ENCODE measurements at places on chromosomes 11 and 22.

DNA sequence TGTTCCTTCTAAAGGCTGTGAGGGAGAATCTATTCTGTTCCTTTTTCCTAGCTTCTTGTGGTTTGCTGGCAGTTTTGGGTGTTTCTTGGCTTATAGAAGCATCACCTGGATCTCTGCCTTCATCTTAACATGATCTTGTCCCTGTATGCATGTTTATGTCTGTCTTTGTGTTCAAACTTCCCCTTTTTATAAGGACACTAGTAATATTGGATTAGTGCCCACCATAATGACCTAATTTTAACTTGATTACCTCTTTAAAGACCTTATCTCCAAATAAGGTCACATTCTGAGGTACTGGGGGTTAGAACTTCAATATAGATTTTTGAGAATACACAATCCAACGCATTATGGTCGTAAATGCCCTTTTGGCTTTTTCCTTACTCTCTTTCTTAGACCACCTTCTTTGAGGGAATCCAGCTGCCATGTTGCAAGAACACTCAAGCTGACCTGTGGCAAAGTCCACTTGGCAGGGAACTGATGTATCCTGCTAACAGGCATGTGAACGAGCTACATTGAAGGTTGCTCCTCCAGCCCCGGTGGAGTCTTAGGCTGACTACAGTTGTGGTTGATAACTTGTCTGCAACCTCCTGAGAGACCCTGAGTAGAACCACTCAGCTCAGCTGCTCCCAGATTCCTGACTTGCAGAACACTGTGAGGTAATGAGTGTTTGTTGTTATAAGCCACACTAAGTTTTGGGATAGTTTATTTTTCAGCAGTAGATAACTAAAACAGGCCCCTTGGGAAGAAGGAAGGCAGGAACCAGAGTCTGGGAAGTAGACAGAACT lies 127.1 kb upstream of the OR9Q1 start:
- no peak for DNase-seq

DNA sequence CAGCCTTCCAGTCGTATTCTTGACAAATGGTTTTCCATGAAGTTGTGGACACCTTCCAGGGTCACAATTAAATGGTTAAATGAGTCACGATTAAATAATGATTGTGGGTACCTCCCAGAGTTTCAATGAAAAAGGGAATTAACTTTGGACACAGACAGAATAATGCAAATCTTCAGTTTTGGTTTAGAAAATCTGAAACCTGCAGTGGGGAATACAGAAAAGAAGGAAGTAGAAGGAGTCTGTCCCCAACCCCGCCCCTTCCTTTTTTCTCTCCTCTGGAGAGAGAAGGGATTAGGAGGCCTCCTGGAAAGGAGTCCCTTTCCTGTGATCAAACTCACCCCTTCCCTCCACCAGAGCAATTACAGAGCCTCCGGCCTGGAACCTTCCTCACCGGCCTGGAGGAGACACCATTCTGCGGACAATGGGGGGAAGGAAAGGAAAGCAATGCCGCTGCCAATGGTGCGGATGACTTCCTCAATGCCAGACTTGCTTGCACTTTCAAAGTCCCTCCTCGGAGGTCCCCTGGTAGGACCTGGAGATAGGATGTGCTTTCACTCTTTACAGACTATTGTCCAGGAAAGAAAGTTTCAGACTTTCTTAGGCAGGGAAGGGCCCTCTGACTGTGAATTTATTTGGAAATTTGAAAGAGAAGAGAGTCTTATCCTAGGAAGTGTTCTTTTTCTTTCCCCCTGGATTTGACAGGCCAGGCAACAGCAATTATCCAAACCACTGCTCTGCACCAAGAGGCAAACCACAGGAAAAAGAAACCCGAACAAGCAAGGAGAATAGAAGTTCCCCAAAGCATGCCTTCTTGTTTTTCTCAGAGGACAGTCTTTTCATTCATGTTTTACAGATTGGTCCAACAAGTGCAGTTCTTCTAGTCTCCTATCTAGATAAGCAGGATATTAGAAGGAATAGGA lies 86.8 kb downstream of the PTPRJ start:
- DNase-seq, result no peak

DNA sequence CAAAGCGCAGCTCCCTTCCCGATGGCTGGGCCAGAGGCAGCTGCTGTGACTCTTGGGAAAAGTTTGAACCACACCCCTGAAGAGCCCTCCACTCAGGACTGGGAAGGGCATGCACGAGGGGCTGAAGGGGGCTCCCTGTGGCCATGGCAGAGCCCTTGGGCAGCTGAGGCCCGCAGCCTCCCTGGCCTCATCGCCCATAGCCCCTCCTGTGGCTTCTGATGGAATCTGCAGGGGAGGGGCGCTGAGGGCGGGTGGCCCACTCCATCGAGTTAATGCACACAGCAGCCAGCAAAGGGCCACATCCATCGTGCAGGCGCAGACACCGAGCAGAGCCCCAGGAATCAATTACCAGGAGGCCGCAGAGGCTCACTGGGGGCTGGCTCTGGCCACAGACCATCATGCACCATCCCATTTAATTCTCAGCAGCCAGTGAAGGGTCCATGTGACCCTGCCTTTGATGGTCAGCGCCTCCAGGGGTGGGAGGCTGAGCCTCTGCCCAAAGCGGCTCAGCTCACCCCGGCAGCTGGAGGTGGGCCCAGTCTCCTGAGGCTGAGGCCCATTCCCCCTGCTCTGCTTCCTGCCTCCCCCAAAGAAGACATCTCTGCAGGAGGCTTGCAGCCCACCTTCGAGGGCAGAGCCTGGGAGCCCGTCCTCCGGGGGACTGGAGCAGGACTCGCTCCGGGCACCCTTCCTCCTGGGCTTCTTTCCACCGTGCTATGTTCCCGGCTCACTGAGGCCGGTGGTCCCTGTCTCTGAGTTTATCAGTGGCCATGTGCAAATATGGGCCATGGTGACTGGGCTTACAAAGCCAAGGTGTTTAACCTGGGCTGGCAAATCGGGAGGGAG lies 1410.2 kb downstream of the BRD1 start:
- no peak for DNase-seq

DNA sequence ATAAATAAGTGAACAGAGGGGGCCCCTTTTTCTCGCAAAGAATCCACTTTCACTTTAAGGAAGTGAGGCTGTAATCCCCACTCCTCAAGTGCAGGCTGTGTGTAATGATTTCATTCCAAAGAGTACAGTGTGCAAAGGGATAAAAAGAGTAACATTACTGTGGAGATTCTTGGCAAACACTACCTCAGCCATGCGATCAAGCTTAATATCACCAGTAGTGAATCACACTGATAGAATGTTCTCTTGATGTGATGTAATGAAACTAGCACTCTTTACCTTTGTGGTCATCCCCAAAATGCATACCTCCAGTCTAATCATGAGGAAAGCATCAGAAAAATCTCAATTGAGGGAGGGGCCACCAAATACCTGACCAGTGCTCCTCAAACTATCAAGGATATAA lies 246.1 kb upstream of the CHORDC1 start:
- peak; percentile 86 for DNase-seq

- DNase-seq, result no peak
These were observed 41.8 kb upstream of the ACCSL start for GRCh38 chr11:44005956-44006355.

DNA sequence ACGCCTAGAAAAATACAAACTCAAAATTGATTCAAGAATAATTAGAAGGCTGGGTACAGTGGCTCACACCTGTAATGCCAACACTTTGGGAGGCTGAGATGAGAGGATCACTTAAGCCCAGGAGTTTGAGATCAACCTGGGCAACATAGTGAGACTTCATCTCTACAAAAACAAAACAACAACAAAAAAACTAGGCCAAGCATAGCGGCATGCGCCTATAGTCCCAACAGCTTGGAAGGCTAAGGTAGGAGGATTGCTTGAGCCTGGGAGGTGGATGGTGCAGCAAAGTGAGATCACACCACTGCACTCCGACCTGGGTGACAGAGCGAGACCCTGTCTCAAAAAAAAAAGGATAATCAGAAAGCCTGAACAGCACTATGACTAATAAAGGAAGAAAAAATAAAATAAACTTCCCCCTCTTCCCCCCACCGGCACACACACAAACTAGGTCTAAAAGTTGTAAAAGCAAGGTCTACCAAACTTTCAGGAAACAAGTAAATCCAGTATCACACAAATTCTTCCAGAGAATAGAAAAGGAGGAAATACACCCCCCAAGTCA lies 35.8 kb downstream of the RRAS2 start:
- DNase-seq, result no peak

- peak; percentile 70 for DNase-seq
These were observed 585 bp upstream of the NEAT1 start for GRCh38 chr11:65421794-65422632.

DNA sequence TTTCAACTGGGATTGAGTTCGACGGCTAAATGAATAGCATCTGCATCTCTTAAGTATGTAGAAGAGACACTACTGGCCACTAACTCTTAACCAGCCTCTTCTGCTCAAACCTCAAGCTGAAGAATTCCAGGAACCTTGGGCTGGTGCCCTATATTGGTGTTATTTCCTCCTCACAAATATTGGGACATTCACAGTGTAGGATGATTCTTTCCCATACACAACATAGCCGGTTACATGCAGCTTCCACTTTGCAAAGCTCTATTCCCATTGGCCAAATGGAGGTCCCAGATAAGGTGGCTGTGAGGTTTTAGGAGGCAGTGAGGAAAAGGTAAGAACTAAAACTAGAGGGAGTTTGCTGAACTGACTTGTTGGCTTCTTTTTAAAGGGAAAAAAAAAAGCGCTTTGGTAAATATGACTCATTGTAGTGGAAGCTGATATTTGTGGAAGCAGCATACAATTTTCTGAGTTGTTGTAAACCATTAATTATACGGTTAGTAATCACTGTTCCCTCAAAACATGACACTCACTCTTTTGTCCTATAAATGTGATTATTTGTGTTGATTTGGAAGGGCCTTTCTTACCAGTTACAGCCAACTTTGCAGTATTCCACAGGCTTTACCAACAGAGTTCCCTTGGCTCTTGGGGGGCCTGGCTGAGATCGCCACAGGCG lies 17.6 kb downstream of the C22orf31 start:
- DNase-seq, result no peak

DNA sequence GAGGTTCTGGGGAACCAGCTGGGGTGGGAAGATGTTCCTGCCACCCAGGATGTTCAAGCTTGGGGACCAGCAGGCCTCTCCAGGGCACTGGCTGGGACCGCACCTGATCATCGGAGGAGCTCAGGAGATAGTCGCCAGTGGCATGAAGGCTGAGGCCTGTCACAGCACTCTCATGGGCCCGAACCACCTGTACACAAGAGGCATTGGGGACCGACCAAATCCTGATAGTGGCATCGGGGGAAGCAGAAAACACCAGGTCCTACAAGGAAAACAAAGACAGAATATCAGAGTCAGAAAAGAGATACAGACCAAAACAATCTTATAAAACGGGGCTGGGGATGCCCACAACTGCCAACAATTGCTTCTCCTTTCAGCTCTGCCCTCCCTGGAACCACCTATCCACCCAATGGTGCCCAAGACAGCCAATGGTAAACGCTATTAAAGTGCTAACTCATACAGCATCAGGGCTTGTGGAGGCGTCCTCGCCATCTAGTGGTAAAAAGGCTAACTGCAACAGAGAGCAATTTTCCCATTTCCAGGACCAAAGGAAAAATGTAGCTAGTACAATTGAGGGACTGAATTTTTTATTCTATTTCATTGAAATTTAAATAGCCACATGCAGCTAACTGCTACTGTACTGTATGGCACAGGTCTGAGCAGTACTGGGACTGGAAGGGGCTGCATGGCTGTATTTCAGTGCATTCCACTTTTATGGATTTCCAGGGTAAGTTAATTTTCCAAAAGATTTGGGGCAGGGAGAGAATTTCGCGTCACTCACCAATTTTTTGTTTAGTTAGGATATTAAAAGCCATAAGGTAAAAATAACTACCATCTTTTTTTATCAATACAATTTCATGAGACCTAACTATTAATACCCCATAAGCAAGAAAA lies 7.1 kb downstream of the PRPF19 start:
- no peak for DNase-seq

- DNase-seq, result no peak
These were observed 16.4 kb downstream of the PRR33 start for GRCh38 chr11:1875093-1875850.

- no peak for DNase-seq
These were observed 446.9 kb upstream of the B3GAT1 start for GRCh38 chr11:134858783-134859480.

DNA sequence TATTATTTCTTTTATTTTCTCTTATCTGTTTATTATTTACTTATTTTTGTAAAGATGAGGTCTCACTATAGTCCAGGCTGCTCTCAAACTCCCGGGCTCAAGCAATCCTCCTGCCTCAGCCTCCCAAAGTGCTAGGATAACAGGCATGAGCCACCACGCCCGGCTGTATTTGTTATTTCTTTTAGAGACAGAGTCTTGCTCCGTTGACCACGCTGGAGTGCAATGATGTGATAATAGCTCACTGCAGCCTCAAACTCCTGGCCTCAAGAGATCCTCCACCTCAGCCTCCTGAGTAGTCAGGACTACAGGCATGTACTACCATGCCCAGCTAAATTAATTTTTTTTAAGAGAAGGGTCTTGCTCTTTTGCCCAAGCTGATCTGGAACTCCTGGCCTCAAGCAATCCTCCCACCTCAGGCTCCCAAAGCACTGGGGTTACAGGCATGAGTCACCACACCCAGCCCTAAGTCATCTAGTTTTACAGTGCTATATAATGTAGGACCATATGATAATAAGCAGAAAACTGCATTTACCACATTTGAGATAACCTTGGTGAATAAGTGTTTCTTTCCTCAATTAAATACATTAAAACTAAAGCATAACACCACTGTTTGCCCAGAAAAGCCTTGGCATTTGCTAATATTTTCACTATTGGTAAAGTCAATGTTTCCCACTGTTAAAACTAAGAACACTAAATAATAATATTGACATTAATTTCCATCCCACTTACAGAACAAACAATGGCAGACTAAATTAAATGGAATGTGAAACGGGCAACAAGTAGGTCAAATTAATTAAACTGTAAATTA lies 127.5 kb downstream of the SIK3 start:
- no peak for DNase-seq

DNA sequence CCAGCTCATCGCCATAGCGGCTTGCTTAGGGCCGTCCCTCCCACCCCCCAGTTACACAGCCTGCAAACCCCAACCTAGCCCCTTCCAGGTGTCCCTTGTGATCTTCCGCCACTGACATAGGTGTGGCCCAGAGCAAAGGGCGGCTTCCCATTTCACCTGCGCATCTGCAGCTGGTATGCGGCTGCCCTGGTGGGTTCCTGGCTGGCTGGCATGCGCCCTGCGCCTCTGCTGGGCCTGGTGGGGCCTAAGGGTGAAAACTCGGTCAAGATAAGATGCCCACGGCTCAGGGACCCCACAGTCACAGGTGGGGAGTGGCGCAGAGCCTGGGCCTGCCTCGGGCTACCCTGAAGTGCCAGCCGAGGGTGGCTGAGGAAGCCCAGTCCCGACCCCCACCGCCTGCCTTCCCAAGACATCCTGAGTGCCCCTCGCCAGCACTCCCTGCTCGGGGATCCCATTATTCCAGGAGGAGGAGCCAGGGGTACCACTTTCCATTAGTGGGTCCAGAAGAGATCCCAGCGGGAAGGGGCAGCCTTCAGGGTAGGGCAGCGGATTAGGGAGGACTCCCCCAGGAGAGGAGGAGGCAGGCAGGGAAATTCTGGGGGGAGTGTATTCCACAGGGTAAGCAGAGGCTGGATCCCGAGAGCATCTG lies 36.9 kb upstream of the KCNQ1OT1 start:
- DNase-seq, result no peak
